Endothelial cell (in vitro differentiated cells): ENCODE measurements at places on chromosomes 6 and 20. TPM values are rescaled to one million over a fixed set of nuclear protein-coding genes. Genes with fewer than 3 reads are reported as not detected.

The FILIP1 gene
- total RNA-seq, result 32.0 TPM

The TSPO2 gene
- total RNA-seq, result not detected

The PTGIS gene
- 12.2 TPM for total RNA-seq

The TRMT6 gene
- 11.8 TPM for total RNA-seq

The CFAP206 gene
- total RNA-seq, result 0.54 TPM

The TCFL5 gene
- total RNA-seq, result 30.9 TPM

The TRIM10 gene
- not detected for total RNA-seq

The BTBD9 gene
- 10.3 TPM for total RNA-seq

The HRH3 gene
- total RNA-seq, result not detected

DNA sequence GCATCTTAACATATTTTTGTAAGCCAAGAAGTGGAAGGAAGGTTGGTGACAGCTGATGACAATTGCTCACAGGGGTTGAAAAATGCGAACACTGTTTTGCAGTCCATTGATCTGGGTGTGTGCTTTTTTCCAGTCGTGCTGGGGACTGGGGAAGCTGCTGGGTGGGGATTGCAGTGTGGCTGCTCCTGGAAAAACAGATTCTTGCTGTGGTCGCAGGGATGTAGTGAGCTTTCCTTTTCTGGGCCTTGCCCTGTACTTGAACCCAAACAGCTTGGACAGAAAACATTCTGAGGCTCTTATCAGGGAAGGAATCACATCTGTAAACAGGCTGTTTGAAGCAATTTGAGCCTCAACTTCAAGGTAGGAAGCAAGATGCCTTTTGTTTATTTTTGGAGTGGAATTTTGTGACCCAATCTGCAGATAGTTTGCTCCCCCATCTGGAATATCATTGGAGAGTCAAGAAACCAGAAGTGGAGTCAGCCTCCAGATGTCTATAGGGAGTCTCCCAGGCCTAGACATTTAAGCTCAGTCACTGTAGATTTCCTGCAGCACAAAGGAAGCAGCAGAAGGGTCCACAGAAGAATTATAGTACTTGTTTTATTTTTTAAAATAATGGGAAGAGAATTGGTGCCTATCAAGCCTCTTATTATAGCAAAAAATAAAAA is 279.2 kb upstream of the FERMT1 start:
- no peak for DNase-seq

GRCh38 chr6:117329926-117330325 is 64.6 kb downstream of the VGLL2 start:
- no peak for DNase-seq

DNA sequence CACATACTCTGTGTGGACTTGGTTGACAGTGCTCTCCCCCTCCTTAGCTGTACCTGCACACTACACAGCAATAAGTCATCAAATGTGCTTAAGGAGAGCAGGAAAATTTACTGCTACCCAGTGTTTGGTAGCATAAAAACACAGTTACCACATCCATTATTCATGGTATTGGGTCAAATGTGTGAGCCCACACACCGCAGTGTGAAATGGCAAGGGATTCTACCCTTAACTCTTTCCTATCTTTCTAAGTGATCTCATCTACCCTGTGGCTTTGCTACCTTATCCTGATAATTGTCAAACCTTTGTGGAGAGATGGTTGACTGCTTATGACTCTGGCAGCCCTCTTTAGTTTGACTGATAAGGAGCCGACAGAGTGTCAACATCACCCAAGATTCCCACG is 47.6 kb downstream of the STX11 start:
- no peak for DNase-seq

GRCh38 chr20:61499859-61500554 is 247.9 kb downstream of the CDH4 start:
- no peak for DNase-seq

DNA sequence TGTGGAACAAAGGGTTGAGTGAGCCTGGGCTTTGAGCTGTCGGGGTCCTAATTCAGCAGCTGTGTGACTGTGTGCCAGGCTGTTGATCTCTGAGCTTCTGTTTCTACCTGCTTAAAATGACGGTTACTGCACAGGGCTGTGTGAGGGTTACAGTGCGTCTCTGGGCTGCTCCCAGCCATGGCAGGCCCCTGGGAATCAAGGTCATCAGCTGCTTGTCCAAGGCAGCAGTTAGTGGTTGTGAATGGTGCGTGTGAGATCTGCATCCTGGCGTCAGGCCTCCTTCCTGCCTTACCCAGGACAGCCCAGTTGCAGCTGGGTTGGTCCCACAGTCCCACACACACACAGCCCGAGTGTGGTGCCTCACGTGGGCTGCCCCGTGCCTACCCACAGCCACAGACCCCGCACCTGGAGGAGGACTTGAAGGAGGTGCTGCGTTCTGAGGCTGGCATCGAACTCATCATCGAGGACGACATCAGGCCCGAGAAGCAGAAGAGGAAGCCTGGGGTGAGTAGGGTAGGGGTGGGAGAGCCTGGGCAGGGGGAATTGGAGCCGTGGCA is 15.6 kb downstream of the GTSF1L start:
- DNase-seq, result no peak

GRCh38 chr6:32867022-32867477 is 13.1 kb downstream of the PSMB9 start:
- DNase-seq, result no peak

GRCh38 chr6:158789115-158789917 is 29.9 kb downstream of the EZR start:
- no peak for DNase-seq

DNA sequence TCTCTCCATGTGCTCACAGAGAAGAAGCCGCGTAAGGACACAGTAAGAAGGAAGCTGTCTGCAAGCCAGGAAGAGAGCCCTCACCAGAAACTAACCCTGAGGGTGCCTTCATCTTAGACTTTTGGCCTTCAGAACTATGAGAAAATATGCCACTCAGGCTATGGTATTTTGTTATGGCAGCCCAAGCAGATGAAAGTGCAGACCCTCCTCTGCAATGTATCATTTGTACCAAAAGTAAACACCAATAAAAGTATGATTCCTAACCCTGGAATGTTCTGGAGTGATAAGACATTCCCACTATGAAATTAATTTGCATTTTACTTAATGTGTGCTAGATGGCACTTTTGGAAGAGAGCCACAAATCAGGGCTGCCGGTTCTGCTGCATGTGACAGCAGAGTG is 594.3 kb downstream of the UTRN start:
- DNase-seq, result no peak

GRCh38 chr20:59933296-59933848 is at the start of gene SYCP2:
SYCP2 (minus strand) TSS chr20:59933637; CDS start chr20:59922413, 11,224 bp downstream.
- DNase-seq, result no peak

DNA sequence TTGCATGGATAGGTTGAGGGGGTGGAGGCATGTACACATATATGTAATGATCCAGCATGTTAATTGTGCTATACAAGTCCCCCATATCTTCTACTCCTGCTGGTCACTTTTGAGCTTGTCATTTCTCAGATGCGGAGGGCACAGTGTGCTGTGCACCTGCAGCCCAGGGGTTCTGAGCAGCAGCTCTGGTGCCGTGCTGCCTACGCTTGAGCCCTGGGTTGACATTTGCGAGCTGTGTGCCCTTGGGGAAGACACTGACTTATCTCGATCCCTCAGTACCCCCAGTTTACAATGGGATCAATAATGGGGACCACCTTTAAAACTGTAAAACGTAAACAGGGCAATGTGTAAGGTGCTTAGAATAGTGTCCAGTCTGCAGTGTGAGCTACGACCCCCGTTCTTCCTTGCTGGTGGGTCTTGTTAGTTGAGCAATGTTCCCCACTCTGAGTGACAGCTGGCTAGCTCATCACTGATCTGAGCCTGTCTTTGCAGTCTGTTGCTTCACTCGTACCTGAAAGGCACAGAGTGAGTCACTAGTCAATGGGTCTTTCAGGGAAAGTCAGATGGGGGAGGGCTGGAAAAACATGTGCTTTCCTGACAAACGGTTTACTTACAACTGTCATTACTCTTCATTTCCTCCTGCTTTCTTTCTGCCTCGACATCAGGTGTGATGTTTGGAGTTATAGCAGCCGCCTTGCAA is 91.7 kb downstream of the SLC2A10 start:
- DNase-seq, result no peak

GRCh38 chr6:64522859-64523258 is 887.3 kb downstream of the PHF3 start:
- DNase-seq, result no peak

DNA sequence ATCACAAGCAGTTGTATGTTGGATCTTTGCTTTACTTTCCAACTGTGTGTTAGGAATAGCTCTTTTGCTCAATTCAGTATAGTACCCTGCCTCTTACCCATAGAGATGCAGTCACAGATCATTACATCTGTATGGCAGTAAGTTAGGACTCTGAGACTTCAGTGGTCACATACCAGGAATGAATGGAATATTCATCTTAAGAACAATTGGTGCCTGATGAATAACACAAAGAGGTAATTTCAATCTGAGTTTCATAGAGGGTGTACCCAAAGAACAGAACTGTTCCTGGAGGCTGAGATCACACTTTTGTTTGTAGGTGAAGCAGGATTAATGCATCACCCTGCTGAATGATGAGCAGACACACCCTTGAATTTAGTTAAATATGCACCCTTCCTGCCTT is 28.7 kb upstream of the KIF13A start:
- no peak for DNase-seq

DNA sequence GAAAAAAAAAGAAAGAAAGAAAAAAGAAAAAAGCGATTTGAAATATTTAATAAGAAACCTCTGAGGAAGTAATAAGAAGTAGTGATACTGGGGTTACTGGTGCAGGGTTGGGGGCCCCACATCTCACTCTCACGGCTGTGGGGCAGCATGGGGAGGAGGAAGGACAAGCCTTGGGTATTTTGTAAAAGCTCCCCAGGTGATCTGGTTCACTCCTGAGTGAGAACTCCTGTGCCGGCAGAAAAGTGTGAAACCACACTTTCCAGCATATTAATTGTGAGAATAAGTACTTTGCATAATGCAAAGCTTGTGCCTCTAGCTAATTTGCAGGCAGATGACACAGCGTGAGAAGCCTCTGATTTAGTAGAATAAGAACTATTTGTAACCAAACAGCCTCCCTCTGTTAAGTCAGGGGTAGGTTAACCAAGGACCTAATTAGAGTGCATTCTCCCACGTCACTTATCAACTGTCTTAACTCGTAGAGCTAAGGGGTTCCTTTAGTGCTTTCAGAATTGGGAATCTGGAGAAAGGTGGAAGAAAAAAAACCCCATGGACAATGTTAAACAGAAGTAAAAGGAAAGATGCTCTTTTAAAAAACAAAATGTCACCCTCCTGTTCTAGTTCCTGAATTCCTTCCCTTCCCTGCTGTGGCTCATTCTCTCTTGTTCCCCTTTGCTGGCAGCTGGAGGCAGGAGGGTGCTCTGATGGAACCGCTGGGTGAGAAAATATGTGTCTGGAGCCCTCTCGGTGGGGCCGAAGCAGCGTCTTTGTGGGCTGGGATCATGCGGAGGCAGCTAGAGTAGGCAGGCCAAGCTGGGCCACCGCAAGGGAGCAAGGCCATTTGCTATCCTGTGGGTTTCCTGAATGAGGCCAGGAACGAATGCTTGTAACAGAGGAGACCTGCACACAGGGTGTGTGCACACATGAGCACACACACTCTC is 108.7 kb downstream of the FYN start:
- no peak for DNase-seq

- DNase-seq, result no peak
Measured at GRCh38 chr6:132499757-132500156, 13.2 kb downstream of the STX7 start.

GRCh38 chr6:27693766-27694546 is 218.2 kb downstream of the OR2B2 start:
- peak; percentile 45 for DNase-seq

GRCh38 chr6:133358574-133359150 is 117.5 kb downstream of the EYA4 start:
- no peak for DNase-seq

DNA sequence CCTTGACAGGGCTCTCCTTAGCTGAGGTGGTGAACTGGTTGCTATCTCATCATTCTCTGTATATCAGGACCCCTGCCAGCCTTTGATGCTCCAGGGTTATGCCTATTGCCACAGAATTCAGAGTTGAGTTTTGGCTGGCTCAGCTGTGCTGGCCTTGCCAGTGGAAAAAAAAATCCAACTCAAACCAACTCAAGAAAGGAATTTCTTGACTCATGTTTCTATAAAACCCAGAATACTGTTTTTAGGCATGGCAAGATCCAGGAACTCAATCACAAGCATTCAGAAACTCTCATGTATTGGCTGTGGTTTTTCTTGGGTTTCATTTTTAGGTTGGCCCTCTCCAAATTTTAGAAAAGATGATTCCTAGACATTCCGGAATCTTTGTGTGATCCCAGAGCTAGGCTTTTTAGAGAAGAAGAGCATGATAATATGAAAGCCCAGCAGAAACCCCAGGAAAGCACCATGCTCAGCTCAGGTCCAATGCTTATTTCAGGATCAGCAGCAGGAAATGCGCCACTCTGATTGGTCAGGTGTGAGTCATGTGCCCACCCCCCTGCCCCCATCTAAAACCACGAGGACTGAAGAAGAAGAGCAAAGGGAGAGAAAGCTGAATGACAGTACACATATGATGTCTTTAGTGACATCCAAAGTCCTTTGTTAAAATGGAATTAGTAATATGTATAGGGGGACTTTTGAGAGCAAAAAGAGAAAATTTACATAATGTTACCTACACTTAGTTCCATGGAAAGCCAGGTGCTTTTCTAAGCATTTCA is 122.9 kb downstream of the RNF144B start:
- DNase-seq, result no peak
